ENCODE measurements at places on chromosomes 16 and 17. TPM values are rescaled to one million over a fixed set of nuclear protein-coding genes. Genes with fewer than 3 reads are reported as not detected.

Gene AXIN2
- total RNA-seq: 0.93 TPM

GRCh38 chr17:72661945-72662826, 430.3 kb downstream of the SLC39A11 start:
- DNase-seq: no peak

Gene TBX2
- 3.6 TPM for total RNA-seq

- no peak for DNase-seq
Observed at GRCh38 chr16:72963533-72964315, 84.2 kb downstream of the ZFHX3 start.

Gene IGSF6
- total RNA-seq: not detected

DNA sequence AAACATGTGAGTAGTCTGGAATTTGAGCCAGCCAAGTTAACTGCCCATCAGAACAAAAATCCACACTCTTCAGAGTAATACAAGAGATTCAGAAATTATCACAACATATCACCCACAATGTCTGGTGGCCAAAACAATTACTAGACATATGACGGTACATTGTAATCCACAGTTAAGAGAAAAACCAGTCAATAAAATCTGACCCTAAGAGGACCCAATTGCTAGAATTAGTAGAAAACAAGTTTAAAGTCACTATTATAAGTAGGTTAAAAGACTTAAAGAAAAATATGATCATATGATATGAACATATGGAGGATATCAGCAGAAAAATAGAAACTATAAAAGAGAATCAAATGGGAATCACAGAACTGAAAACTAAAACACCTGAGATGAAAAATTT, 15.8 kb downstream of the CMTR2 start:
- no peak for DNase-seq

DNA sequence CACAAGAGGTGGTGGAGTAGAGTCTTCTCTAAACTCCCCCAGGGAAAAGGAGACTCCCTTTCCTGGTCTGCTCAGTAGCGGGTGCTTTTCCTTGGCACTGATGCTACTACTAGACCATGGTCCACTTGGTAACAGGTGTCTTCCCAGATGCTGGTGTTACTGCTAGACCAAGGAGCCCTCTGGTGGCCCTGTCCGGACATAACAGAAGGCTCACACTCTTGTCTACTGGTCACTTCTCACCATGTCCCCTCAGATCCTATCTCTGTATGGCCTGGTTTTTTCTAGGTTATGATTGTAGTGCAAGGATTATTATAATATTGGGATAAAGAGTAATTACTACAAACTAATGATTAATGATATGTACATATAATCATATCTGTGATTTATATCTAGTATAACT, 49.7 kb upstream of the ARL4D start:
- DNase-seq: no peak

GRCh38 chr16:4344983-4345835, 5.9 kb downstream of the PAM16 start:
- no peak for DNase-seq

DNA sequence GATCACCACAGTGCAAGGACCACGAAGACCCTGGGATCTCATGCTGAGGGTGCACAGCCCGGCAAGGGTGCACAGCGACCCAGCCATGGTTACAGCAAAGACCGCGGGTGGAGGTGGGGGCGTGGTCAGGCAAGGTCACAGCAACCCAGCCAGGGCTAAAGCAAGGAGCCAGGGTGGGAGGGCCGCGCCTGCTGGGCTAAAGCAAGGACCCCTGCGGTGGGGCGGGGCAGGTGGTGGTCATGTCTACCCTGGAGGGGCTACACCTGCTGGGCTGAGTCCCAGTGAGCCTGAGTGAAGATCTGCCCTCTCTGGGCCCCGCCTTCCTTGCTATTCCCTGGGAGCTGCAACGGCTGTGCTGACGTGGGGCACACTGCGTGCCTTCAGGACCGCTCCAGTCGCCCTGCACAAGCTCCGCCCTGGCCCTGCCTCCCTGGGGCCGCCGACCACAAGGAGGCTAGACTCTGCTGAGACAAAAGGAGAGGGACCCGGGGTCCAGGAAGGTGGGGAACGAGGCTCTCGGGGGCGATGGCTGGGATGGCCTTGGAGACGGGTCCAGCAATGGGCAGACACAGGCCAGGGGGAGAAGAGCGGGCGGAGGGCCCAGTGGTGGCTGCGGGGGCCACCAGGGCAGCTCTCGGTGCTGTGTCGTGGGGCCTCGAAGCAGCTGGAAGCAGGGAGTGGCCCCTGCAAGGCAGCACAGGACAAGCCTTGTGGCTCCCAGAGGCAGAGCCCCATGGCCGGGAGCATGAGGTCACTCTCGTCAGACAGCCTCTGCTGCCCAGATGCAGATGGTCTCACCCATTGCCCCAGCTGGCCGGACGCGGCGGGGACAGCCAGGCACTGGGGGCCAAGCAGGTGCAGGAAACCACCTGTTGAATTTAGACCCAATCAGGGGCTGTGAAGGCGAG, 52.8 kb downstream of the CBFA2T3 start:
- DNase-seq: no peak

DNA sequence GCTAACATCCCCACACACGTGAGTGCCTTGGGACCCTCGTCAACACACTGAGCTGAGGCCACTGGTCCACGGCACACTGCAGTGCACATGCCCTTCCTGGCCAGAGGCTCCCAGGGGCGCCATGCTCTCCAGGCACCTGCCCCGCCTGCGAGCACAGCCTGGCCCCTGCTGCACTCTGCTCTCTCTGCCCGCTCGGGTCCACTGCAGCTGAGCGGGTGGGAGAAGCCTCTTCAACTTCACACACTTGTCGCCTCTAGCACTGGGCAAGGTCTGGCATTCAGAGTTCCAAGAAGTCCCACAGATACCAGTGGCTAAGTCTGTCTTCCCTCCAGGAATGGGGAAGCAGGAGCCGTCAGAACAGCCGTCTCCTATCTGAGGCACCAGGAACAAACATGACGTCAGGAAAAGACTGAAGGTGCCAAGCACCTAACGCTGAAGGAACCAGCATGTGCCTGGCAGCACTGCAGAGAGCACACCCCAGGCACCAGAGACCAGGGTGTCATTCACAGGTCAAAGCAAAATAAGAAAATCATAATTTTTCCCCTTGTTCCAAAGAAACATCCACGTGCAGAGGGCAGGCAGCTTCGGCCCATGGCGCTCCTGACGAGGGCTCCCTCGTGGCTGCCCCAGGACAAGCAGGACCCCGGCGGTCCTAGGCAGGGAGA, 82.9 kb downstream of the ZNF778 start:
- DNase-seq: no peak

Gene LRRC37A
- total RNA-seq: 0.78 TPM

DNA sequence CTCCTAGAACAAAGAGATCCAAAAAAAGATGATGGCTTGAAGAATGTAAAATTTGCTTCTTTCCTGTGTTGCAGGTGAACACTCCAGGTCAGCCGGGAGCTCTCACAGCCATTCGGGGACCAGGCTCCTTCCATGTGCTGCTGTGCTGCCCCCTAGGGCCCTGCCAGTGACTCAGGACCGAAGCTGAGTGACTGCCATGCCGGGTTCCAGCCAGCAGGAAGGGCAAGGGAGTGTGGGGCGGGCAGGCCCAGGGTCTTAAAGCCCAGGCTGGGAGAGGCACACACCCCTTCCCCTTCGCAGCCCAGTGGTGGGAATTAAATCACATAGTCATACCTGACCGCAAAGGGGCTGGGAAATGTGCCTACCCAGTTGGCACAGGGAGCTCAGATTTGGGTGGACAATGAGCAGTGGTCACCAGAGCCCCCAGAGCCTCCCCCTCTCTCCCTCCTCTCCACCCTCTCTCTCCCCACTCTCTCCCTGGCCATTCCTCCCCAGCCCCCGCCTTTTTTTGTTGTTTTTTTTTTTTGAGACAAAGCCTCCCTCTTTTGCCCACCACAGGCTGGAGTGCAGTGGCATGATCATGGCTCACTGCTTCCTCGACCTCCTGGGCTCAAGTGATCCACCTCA, 11.5 kb downstream of the EPOP start:
- no peak for DNase-seq

Gene KRT12
- total RNA-seq: not detected

GRCh38 chr16:86781046-86781445, 202.7 kb downstream of the FOXL1 start:
- no peak for DNase-seq

Gene HOXB1
- not detected for total RNA-seq

GRCh38 chr16:80066805-80067580, 466.5 kb upstream of the MAF start:
- DNase-seq: no peak

DNA sequence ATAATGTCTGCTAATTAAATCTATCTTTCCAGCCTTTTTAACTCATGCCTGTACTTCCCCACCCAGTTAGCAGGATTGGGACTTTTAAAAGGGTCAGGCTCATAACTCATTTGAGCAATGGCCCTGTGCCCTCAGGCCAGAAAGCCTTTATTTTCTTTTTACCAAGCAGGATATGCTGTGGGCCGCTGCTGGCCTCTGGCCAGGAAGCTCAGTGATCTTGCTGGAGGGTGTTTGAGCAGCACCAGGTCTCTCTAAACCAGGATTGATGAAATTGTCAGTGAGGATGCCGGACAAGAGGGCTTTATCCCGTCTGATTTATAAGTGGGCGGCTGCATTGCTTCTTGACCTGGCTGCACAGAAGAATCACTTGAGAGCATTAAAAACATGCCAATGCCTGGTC, 187.8 kb downstream of the RAB11FIP4 start:
- DNase-seq: no peak

Gene TP53TG3
- total RNA-seq: not detected

GRCh38 chr16:48452991-48453760, 68.0 kb upstream of the SIAH1 start:
- DNase-seq: no peak

GRCh38 chr17:35733366-35733765, 1.9 kb downstream of the RASL10B start:
- DNase-seq: no peak

Gene PYY
- total RNA-seq: not detected

DNA sequence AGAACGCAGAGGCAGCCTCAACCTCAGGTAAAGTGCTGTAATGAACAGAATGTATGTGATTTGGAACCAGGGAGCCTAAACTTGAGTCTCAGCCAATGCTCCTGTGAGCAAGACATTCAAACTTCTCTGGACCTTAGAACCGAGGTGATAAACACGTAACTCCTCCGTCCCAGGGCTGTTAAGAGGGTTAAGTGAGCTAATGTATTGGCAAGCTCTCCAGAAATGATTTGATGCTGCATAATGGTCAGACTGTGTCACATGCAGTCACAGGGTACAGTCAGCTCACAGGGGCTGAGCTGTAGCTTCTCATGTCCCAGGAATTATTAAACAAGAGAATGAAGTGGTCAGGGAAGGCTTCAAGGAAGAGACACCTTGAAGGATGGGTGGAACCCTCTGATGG, 10.0 kb upstream of the SLC4A1 start:
- no peak for DNase-seq

Gene PRSS36
- total RNA-seq: not detected

- no peak for DNase-seq
Observed at GRCh38 chr17:68205251-68205807, 42.5 kb upstream of the AMZ2 start.

Gene GRAP
- 77.6 TPM for total RNA-seq

Gene ENPP7
- total RNA-seq: not detected

- DNase-seq: no peak
Observed at GRCh38 chr17:14123619-14124278, 54.4 kb downstream of the COX10 start.

- DNase-seq: no peak
Observed at GRCh38 chr16:69105501-69106361, at the start of gene HAS3. Gene HAS3, plus strand, starts transcription at chr16:69105653. Its CDS starts 3,743 bp downstream, at chr16:69109396.

DNA sequence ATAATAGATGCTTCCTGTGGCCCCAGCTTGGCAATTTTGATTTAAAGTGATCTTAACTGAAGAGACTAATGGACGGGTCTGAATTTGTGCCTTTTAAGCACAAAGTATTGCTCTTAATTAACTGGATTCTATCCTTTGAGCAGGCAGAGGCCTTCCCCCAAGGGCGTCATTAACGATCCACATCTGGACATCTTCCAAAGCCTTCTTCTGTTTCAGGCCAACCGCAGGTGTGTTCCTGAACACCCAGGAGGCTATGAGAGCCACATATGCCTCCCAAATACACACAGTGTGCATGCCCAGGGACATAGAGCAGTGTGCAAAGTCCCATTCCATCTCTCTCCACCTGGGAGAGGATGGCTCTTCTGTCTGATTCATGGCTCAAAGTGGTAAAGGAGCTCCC, 42.3 kb downstream of the MAPT start:
- no peak for DNase-seq

Gene CHD9NB
- 2.7 TPM for total RNA-seq

- no peak for DNase-seq
Observed at GRCh38 chr17:78905116-78905515, 2.1 kb upstream of the CEP295NL start.

DNA sequence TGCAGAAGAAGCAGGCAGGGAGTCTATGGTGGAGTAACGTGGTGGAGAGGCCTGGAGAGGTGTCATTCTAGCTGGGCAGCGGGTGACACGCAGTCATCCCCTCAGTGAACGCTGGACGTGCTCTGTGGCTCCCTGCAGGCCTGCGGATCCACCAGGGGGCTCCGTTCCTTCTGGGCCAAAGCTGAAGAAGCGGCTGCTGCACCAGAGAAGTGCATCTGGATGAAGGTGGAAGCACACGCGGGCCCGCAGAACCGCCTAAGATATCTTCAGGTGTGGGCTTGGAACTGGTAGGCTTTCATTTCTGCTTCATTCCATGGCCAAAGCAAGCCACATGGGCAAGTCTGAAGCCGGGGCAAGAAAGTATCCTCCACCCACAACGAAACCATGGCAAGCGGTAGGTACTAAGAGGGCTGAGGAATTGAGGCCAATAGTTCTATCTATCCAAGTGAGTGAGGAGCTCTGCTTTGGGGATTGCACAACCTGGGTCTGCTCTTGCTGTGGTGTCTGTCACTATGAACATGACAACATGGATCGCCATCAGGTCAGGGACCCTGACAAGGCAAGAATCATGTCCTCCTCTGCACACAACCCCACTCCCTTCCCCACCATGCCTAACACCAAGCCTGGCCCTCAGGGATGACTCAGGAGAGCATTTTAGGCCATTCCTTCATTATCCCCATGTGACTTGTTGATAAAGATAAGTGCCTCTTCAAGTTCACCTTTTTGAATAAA, 78.9 kb upstream of the FBXO47 start:
- DNase-seq: no peak

Gene OTOP2
- not detected for total RNA-seq

- no peak for DNase-seq
Observed at GRCh38 chr16:29876594-29877249, 13.7 kb upstream of the CDIPT start.

- no peak for DNase-seq
Observed at GRCh38 chr17:61179380-61179806, 220.2 kb upstream of the TBX2 start.
